ENCODE measurements at places on chromosomes 2 and 18. TPM values are rescaled to one million over a fixed set of nuclear protein-coding genes. Genes with fewer than 3 reads are reported as not detected.

UGP2 gene
- 85.9 TPM for total RNA-seq

DNA sequence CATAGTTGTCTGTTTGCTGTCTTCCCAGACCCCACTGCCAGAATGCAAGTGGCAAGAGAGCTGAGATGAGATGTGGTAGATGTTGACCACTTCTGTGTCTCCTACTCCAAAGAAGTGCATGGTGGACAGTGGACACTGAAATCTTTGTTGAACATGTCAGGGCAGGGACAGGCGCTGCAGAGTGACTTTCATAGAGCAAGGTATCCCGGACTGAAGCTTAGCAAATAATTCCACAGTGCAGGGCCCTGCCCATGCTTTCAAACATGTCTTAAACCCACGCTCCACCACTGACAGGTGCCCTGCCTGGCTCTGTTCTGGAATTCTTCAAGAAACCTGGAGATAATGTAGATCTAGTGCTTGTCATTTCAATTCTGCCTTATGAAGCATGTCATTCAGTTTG lies 470.5 kb upstream of the ID2 start:
- H3K4me1 ChIP-seq = peaks cover 19% of the 10 kb centered on the region
- no peaks in the 10 kb centered on the region for H3K27me3 ChIP-seq
- DNase-seq = no peak
- peaks cover 23% of the 10 kb centered on the region for H3K36me3 ChIP-seq
- H3K27ac ChIP-seq = no peak overlapping the region

- H3K4me3 ChIP-seq = peak overlapping the region; percentile 96
- no peak for DNase-seq
- peaks cover 36% of the 10 kb centered on the region for H3K27me3 ChIP-seq
- H3K4me1 ChIP-seq = peaks cover 39% of the 10 kb centered on the region
- H3K27ac ChIP-seq = peak overlapping the region; percentile 16
These were observed 2.7 kb upstream of the LRP2 start for GRCh38 chr2:169365029-169365480.

GRCh38 chr2:185780890-185781289 lies 42.3 kb downstream of the FSIP2 start:
- H3K4me3 ChIP-seq = no peak overlapping the region
- no peaks in the 10 kb centered on the region for H3K4me1 ChIP-seq
- H3K27me3 ChIP-seq = no peaks in the 10 kb centered on the region
- no peaks in the 10 kb centered on the region for H3K36me3 ChIP-seq
- no peak for DNase-seq
- no peak overlapping the region for H3K27ac ChIP-seq
